ENCODE measurements at places on chromosomes 1 and 21. TPM values are rescaled to one million over a fixed set of nuclear protein-coding genes. Genes with fewer than 3 reads are reported as not detected.
A peak's percentile ranks its signal among the peaks of the same experiment; 100 is the strongest.

Gene DCLRE1B
- polyA plus RNA-seq, result 12.6 TPM

Gene ANKRD45
- polyA plus RNA-seq, result 5.9 TPM

Gene RHOU
- 14.3 TPM for polyA plus RNA-seq

GRCh38 chr1:3746389-3746829 lies 5.8 kb upstream of the CCDC27 start:
- no peak for DNase-seq

- no peak for DNase-seq
These were observed 2.1 kb downstream of the ARMH1 start for GRCh38 chr1:44676484-44677200.

- peak; percentile 46 for DNase-seq
These were observed 60.8 kb upstream of the PGD start for GRCh38 chr1:10338047-10338446.

GRCh38 chr1:79193211-79194079 lies 186.9 kb upstream of the ADGRL4 start:
- DNase-seq, result peak; percentile 1

Data from left kidney (tissue), 8 donors.